ENCODE measurements at places on chromosomes 12 and 14. TPM values are rescaled to one million over a fixed set of nuclear protein-coding genes. Genes with fewer than 3 reads are reported as not detected.

DNA sequence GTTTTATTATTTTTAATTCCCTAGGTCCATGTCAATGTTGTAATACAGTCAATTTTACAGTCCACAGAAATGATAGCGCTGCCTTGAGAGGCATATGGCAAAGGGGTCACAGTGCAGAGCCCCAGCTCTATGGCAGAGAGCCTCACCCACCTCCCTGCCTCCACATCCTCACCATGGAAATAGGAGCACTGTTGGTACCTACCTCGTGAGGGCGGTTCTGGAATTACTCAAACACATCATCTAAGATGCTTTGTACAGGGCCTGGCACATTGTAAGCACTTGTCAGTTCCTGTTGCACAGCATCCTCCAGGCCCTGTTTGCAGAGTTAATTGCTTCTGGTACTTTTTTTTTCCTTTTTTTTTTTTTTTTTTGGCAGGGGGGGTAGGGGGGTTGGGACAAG is 4.1 kb upstream of the AKAP5 start:
- no peak for DNase-seq

- DNase-seq = peak; percentile 89
These were observed at the start of gene ACRBP for GRCh38 chr12:6647083-6647604. Gene ACRBP, minus strand, starts transcription at chr12:6647432. Its CDS starts 66 bp downstream, at chr12:6647366.

DNA sequence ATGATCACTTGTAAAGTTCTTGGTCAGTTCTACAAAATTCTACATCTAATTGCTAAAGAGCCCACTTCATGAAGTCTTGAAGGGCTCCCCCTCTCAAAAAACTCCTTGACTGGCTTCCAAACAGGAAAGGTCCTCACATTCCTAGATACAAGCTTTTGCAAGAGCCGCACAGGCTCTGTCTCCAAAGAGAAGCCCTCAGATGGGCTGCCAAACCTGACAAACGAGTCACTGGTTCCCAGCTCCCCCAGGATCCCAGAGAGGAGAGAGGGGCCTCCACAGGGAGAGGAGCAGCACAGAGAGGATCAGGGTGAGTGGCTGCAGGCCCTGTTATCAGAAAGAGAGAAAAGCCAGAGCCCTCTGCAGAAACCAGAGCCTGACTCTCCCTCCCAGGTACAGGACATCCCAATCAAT is 5.8 kb downstream of the NID2 start:
- DNase-seq = no peak

DNA sequence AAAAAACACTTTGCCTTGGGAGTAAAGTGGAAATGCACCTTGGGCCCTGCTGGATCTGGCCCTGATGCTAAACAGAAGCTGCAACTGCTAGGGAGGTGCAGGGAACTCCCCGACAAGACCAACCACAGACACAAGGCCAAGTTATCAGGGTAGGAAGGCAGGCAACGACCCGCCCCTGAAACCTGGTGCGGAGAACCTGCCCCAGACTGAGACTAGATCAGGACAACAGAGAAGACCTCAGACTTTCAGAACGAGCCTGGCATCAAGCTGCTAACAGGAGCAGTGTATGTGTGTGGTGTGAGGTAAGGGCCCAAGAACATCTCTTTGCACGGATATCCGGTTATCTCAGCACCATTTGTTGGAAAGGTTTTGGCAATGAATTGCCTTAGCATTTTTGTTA is 233.7 kb upstream of the RTL1 start:
- no peak for DNase-seq

GRCh38 chr12:109087250-109087649 is 6.0 kb downstream of the ALKBH2 start:
- no peak for DNase-seq

DNA sequence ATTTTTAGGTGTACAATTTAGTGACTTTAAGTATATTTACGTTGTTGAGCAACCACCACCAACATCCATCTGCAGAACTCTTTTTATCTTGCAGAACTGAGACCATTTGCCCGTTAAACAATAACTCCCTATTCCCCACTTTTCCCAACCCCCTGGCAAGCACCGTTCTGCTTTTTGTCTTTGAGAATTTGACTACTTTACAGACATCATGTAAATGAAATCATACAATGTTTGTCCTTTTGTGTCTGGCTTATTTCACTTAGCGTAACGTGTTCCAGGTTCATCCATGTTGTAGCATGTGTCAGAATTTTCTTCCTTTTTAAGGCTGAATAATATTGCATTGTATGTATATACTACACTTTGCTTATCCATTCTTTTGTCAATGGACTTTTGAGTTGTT is 201.5 kb downstream of the DACT1 start:
- DNase-seq = no peak

GRCh38 chr14:69852531-69853321 is 26.5 kb upstream of the SMOC1 start:
- DNase-seq = no peak

GRCh38 chr14:24436355-24437019 is 6.1 kb downstream of the SDR39U1 start:
- DNase-seq = no peak

Gene TRAF3
- 25.0 TPM for total RNA-seq

Gene SDR9C7
- total RNA-seq = not detected

DNA sequence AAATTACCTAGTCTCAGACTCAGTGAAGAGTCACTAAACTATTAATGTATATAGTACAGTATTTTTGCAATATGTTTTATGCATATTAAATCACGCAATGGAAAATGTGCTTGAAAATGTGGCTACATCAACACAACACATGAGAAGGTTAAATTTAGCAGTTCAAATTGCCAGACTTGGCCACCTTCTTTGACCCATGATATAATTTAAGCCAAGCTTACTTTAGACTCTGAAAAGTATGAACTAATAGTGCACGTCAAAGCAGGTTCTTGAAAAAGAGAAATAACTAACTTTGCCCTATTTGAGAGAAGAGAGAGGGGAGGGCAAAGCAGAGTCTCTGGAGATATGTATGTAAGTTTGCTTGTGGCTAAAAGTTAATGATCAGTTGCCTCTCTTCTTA is 68.7 kb downstream of the SLC16A7 start:
- no peak for DNase-seq

DNA sequence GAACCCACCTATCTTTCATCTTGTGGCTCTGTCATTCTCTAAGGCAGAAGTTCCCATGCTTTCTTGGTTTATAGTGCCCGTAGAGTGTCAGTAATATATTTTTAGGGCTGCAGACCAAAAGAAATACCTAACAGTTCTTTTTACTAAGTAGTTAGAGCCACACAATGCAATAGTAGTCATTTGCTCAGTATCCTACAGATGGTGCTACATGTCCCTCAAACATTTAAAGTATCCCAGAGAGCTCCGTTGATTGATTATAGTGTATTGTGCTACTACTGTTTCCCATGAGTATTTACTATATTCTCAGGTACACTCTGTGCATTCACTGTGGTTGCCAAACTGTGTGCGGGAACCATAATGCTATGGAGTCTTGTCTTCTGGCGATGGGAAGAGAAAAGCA is 4.7 kb upstream of the PLBD1 start:
- DNase-seq = no peak

DNA sequence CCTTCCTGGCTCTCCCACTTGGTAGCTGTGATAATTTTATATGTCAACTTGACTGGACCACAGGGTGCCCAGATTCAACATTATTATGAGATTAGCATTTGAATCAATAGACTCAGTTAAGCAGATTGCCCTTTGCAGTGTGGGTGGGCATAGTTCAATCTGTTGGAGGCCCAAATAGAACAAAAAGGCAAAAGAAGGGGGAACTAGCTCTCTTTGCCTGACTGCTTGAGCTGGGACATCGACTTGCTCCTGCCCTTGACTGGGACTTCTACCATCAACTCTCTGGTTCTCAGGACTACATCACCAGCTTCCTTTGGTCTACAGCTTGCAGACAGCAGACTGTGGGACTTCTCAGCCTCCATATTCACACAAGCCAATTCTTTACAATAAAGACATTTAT is 1189.2 kb downstream of the BCL11B start:
- DNase-seq = no peak

Gene AJUBA
- 41.5 TPM for total RNA-seq

- DNase-seq = no peak
These were observed 143.0 kb upstream of the ARID2 start for GRCh38 chr12:45586486-45586885.

Gene PLEKHG7
- total RNA-seq = 0.91 TPM

Gene SPTB
- total RNA-seq = 2.1 TPM

Gene PDZRN4
- not detected for total RNA-seq

DNA sequence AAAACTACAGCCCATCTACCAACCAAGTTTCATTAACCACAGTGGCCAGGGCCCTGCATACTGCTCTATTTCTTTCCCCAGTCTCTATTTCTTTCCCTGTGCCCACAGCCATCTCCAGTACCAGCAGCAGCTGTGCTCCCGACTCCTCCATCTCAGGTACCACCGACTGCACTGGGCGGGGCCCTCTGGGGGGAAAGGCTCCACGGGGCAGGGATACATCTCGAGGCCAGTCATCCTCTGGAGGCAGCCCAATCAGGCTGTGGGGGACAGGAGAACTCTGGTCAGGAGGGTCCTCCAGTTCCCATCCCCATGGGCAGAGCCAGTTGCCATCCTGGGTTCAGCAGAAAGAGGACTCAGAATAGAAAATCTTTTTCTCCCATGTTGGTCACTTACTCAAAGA is 3.0 kb downstream of the CDK4 start:
- peak; percentile 47 for DNase-seq

All from upper lobe of left lung (tissue), 6 donors.